Bladder microvascular endothelial cell (primary cell): ENCODE measurements at places on chromosomes 12 and 14. TPM values are rescaled to one million over a fixed set of nuclear protein-coding genes. Genes with fewer than 3 reads are reported as not detected.

Gene SIX6
- total RNA-seq = not detected in 2 replicates

Gene ASPG
- total RNA-seq = not detected in 2 replicates

Gene LACRT
- total RNA-seq = not detected in 2 replicates

Gene KRT71
- total RNA-seq = not detected in 2 replicates

Gene GPX2
- total RNA-seq = not detected in 2 replicates

Gene MYF5
- total RNA-seq = not detected in 2 replicates
